ENCODE measurements at places on chromosomes 16 and 17.

DNA sequence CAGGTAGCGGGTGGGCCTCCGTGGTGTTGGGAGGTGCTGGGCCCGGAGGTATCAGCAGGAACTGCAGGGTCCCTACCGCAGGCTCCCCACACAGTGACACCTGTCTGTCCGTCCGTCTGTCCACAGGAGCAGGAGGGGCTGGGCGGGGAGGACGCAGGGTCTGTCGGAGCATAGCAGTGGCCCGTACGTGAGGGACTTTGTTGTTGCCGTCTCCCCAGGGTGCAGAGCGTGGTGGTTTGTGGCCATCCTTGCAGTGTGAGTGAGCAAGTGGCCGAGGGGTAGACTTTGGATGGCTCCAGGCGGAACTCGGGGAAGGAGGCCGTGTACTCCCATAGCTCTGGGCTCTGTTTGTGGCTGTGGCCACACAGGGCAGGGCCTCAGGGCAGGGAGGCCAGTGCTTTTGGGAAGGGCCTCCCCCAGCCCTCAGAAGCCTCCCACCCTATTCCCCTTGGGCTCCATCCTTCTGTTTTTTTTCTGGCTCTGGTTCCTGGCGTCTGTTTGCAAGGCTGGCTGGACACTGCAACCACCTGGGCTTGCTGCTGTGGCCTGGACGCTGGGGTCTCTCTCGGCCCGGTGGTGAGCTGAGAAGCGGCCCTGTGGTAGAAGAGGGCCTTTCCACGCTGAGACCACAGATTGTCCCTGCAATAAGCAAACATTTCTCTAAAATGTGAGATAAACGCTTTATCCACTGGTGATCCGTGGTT is 41.0 kb upstream of the ZNF750 start:
- DNase-seq, result no peak

DNA sequence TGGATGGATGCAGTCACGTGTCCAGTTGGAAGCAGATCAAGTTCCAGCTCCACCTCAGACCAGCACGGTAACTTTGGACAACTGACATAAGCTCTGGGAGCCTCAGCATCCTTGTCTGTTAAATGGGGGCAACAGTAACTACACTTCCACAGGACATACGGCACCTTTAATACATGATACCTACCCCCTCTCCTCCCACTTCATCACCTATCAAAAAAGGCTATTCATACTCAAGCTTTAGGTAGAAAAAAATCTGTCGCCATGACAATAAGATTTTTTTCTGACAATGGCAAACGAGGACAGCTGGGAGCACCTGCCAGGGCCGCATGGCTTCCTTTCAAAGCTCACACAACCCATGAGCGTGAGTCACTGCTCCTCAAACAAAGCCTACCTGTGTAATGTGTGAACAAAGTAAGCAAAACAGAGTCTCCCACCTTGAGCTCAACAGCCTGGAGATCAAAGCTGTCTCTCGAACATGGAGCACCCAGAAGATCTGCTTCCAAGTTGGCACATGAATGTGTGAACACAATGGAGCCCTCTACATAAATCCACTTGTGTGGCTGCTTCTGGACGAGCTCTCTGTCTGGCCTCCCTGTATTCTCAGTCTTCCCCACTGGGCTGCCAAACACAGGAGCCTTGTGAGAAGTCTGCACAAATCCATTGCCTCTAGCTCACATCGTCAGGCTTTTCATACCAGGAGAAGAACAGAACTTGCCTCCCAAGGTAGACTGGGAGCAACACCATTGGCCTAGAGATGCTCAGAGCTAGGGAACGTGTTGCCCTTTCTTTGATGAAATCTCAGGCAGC is 459.7 kb downstream of the SOX9 start:
- no peak for DNase-seq

DNA sequence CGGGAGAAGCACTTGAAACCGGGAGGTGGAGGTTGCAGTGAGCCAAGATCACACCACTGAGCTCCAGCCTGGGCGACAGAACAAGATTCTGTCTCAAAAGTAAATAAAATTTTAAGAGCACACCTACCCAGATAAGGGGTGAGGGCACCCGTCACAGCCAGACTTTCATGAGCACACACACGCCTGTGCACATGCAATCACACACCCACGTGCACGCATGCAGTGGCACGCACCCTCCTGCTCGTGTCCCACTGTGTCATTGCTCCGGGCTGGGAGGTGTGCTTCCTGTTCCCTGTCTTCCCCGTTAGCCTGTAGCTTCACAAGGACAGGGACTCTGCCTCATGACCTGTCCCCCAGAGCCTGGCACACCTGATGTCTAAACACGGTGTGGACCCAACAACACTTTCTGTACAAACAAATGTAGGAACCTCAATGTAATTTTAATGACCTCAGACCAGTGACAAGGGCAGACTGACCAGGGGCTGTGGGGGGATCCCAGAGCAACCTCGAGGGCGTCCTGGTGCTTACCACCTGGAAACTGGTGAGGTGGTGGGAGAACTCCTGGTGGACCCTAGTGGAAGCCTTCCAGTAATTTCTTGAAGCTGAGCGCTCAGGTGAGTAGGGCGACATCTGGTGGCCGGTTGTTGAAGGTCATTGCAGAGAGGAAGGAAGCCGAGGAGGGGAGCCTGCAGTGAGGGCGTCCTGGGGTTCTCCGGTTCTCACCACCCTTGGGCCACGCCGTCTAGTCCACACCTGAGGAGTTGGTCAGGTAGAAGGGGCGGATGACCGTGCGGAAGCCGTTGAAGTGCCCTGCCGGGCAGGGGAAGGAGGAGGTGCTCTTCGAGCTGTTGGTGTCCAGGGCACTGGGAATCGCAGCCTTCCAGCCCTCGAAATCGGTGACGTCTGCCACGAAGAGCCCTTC is 8.6 kb downstream of the LGALS3BP start:
- DNase-seq, result peak; percentile 87

DNA sequence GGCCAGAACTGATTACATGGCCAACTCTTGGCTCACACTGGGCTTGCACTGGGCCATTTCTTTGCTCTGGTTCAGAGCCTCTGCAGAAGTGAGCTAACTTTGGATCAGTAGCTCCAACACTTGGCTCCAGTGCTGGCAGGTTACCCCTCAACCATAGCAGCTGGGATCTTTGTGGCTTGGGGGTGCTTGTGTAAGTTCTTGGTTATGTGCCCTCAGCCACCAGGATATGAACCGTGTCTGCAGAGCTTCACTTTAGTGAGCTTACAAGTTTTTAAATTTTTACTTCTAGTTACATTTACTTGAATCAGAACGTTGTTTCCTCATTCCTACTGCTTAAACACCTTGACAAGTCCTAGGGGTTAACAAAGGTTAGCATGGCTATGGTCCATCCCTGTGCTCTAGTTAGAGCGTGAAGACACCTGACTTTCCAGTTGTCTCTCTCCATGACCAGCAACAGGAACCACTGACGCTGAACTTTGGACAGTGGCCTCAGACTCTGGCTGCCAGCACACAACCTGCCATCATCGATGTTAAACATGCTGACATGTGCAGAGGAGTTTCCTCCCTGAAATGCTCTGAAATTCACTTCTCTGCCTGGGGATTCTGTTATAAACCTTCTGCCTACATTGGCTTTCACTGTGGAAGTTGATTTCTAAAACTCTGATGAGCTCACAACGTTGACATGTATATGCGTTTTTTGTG is 4.1 kb downstream of the PDF start:
- DNase-seq, result peak; percentile 15

DNA sequence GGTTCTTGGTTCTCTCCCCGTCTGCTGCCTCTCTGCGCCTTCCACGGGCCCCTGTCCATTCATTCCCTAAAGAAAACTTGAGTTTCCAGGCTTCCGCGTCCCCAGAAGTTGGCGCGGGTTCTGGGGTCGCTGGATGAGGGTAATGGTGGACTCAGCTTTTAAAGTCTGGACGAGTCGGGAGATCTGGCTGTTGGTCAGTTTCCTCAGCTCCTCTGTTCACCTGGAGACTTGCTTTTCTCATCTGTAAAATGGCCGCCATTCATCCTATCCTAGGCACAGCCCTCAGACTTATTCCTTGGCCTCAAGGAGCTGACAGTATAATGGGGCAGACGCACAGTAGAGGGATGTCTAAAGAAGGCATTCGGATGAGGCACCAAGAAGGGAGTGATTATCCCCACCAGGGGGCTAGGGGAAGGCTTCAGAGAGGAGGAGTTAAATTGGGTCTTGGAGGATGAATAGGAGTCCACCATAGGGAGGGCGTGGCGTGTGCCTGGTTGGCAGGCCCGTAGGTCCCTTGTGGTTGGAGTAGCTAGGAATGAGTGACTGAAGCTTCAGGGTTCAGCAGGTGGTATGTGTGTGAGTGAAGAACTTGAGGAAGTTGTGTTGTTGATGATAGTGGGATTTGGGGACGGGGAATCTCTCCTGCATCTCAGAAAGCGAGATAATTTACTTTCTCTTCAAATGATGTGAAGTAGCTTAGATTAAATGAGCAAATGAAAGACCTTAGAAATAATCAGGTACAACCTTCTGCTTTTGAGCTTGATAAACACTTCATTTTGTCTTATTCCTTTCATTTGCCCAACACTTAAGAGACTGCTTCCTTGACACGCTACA is 652 bp downstream of the VPS35L start:
- peak; percentile 63 for DNase-seq

- DNase-seq, result no peak
Observed at GRCh38 chr17:47180337-47180736, 8.8 kb downstream of the CDC27 start.

DNA sequence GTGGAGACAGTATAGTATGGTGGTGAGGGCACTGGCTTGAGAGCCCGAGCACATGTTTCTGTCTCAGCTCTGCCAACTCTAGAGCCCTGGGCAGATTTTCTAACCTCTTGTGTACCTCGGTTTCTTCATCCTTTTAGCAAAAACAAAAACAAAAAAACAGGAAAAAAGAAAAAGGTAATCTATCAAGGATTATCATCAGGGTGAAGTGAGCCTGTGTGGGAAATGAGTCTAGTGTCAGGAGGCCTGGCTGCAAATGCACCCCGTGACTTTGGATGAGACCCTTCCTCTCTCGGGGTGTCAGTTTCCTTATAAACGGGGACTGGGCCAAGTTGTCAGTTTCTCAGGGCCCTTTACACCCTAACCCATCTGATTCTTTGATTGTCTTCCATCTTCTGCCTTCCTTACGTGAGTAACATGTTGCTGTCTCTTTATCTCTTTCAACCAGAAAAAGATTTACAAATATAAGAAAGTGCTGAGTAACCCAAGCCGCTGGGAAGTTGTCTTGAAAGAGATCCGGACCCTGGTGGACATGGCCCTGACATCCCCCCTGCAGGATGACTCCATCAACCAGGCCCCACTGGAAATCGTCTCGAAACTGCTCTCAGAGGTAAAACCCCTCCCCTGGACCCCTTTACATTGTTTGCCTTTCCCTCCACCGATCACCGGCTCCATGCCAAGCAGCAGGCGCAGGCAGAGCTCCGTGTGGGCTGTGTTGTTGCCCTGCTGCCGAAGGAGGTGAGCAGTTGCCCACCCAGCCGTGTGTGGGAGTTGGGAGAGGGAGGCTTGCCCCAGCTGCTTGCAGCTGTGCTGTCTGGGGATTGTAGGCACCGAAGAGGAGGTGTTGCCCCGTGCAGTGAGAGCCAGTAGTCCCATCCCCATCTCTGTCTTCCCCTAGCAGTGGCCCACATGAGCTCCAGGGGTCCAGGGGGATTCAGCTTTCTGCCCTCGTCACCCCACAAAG is 127.1 kb upstream of the PLCG2 start:
- no peak for DNase-seq

- no peak for DNase-seq
Observed at GRCh38 chr17:19570544-19571062, 36.9 kb downstream of the SLC47A1 start.

- DNase-seq, result no peak
Observed at GRCh38 chr16:85710732-85711131, 22.0 kb upstream of the GINS2 start.

- DNase-seq, result no peak
Observed at GRCh38 chr17:49546546-49547535, 28.8 kb upstream of the NXPH3 start.

- no peak for DNase-seq
Observed at GRCh38 chr16:84041881-84042280, 714 bp downstream of the SLC38A8 start.

GRCh38 chr17:1322480-1322879 is 43.0 kb downstream of the TRARG1 start:
- DNase-seq, result no peak

- DNase-seq, result no peak
Observed at GRCh38 chr17:67208232-67208631, 36.8 kb downstream of the HELZ start.

GRCh38 chr17:80675438-80676095 is 130.9 kb downstream of the RPTOR start:
- DNase-seq, result no peak

GRCh38 chr17:6506679-6507231 is 49.6 kb downstream of the PITPNM3 start:
- no peak for DNase-seq

- no peak for DNase-seq
Observed at GRCh38 chr16:28859326-28859725, 4.3 kb upstream of the SH2B1 start.

GRCh38 chr17:38415250-38416194 is 12.7 kb upstream of the ARHGAP23 start:
- peak; percentile 41 for DNase-seq

DNA sequence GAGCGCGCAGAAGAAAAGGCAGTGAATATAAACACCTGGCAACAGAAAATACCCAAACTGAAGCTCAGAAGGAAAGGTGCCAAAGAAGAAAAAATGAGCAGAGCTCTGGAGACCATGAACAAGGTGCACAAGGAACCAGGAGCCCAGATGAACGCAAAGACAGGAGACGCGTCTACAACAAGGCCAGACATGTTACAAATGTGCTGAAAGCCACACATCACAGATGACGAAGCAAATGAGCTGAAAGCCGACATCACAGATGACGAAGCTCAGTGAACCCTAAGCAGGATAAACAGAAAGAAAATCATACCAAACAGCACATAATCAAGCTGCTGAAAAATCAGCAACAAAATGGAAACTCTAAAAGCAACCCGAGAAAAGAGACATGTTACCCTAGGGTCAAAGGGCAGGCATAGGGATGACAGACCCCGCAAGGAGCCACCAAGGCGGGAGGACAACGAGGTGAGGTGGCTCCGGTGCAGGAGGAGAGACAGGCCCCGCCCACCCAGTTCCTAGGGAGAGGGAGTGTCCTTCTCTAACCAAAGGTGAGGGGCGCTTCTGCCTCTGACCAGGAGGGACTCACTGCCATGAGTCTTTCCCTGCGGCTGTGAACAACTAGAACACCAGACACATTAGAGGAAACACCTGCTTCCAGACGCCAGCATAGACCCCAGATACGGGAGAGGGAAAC is 39.1 kb downstream of the CCDC57 start:
- no peak for DNase-seq

- peak; percentile 66 for DNase-seq
Observed at GRCh38 chr16:21684199-21684598, 20.4 kb downstream of the OTOA start.

DNA sequence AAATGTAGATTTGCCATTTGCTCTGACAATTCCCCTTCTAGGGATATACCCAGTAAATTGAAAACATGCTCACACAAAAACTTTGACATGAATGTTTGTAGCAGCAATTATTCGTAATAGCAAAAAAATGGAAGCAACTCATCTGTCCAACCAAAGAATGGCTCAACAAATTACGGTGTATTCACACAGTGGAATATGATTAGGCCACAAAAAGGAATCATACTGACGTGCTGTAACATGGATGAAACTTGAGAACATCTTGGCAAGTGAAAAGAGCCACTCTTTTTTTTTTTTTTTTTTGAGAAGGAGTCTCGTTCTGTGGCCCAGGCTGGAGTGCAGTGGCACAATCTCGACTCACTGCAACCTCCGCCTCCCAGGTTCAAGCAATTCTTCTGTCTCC is 24.1 kb upstream of the SPNS3 start:
- no peak for DNase-seq
